ENCODE measurements at places on chromosomes 11 and 22.
A peak's percentile ranks its signal among the peaks of the same experiment; 100 is the strongest.

- no peak for DNase-seq
Observed at GRCh38 chr11:76234021-76234415, 27.7 kb upstream of the WNT11 start.

- DNase-seq: no peak
Observed at GRCh38 chr11:126949066-126949891, 51.3 kb downstream of the KIRREL3 start.

- no peak for DNase-seq
Observed at GRCh38 chr22:48855593-48856307, 971.9 kb downstream of the BRD1 start.

- no peak for DNase-seq
Observed at GRCh38 chr11:77467233-77467632, 6.7 kb downstream of the PAK1 start.

DNA sequence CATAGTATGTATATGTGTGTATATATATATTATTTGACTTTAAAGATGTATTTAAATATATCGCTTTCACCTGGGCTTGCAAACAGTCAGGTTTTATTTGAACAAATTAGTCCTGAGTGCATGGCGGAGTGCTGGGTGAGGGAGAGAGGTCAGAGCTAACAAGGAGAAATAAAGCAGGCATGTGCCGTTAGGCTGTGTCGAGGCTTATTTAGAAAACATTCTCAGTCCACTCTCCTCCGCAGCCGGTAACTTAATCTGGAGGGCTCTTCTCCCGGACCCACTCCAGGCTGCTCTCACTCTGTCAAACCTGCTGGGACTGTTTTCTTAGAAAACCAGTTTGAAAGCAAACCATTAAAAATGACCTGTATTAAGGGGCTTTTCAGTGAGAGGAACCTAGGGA is 455.9 kb downstream of the MN1 start:
- no peak for DNase-seq

DNA sequence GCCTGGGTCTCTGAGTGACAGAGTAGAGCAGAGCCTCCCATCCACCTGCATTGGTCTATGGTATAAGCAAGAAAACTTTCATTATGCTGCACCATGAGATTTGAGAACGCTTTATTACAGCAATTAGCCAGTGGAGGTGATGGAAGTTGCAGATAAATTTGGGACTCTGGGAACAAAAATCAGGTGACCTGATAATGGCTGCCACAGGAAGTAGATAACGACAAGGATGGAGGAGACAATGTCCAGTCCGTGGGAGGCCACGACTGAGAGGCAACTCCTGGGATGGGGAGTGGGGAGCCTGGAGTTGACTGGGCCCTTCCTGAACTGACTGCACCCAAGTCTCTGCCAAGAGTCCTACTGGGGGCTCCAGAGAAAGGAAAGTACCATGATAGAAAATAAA is 4.7 kb downstream of the MRGPRD start:
- no peak for DNase-seq

DNA sequence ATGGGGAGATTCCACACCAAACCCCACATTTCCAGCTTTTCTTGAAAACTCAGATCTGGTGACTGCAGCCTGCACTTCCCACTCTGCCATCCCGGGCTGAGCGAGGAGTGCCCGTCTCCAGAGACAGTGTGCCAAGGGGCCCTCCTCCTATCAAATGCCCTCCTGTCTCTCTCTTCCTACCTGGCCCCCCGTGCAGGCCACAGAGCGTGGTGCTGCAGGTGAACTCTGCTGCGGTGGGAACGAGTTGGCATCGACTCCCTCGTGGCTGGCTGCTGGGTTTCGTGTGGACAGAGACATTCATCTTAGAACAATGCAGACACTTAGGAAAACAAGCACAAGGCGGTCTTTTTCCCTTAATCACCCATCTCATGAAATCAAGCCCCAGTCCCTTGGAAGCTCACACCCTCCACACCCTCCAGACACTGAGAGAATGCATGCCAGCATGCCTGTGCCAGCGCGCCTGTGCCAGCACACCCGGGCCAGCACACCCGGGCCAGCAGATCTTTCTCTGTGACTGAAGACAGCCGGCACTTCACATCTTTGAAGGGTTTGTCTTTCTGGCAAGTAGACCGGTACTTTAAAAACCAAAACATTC is 65.0 kb downstream of the PARVB start:
- DNase-seq: peak; percentile 30

DNA sequence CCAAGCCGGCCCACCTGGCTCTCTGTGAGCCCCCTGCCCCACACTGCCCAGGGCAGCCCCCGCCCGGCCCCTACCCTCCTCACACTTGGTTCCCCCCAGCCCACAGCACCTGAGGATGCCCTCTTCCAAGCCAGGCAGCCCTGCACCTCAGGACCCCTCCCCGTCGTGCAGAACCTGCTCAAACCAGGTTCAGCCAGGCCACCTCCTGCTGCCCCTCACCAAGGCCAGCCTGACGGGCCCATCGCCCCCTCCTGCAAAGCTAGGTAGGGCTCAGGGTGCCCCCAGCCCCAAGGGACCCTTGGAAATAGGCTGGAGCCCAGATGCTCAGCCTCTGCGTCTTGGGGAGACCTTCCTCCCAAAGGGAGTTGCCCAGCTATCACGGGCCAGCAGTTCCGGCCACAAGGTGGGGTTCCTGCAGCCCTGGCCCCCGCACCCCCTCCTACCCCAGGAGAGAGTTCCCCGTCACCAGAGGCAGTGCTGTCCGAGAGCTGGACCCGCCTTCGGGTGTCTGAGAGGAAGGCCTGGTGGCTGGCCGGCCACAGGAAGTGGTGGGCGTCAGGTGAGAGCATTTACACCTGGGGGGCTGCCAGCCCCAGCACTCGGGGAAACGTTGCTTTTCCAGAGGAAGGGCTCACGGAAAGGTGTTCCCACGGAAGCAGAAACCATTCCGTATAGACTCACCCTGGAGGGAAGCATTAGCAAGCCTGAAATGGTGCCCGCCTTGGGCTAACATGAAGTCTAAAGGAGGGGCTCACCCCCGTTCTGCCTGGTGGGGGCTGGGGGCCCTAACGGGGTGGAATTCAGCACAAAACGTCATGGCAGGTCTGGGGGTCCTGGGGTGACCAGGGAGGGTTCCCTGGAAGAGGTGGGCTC is 3.2 kb upstream of the SYT8 start:
- no peak for DNase-seq

GRCh38 chr11:95993438-95994298 is 69.8 kb upstream of the MTMR2 start:
- no peak for DNase-seq

GRCh38 chr11:117278347-117278746 is 12.8 kb upstream of the BACE1-AS start:
- DNase-seq: no peak

DNA sequence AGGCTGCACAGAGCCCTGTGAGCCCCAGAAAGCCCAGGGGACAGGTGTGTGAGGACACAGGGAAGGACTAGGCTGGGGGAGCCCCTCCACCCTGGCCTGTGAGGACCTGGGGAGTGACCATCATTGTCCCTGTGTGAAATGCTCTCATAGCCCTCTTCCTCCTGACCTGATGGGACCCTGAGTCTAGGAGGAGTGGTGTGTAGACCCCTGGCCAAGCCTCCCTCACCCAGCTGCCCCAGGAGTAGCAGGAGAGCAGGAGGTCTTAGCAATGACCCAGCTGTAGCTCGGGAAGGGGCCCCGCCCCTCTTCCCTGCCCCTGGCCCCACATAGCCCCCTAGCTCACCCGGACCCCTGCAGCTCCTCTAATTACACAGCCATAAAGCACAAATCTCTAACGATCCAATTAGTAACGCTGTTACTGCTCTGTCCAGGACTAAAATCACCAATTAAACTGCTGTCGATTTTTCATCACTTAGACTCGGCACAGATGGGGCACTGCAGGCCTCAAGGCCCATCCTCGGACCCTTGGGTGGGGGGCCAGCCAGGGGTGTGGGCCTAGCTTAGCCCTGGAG is 6.6 kb upstream of the CABP7 start:
- no peak for DNase-seq

DNA sequence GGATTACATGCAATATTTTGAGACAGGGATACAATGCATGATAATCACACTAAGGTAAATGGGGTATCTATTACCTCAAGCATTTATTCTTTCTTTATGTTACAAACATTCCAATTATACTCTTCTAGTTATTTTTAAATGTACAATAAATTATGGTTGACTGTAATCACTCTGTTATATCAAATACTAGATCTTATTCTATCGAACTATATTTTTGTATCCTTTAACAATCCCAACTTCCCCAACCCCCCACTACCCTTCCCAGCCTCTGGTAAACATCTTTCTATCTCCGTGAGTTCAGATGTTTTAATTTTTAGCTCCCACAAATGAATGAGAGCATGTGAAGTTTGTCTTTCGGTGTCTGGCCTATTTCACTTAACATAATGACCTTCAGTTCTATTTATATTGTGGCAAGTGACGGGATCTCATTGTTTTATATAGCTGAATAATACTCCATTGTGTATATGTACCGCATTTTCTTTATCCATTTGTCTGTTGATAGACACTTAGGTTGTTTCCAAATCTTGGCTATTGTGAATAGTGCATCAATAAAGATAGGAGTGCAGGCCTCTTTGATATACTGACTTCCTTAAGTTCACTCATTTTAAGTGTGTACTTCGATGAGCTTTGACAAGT is 40.5 kb downstream of the ARHGEF12 start:
- no peak for DNase-seq

- no peak for DNase-seq
Observed at GRCh38 chr11:86208572-86208971, 36.0 kb upstream of the EED start.

DNA sequence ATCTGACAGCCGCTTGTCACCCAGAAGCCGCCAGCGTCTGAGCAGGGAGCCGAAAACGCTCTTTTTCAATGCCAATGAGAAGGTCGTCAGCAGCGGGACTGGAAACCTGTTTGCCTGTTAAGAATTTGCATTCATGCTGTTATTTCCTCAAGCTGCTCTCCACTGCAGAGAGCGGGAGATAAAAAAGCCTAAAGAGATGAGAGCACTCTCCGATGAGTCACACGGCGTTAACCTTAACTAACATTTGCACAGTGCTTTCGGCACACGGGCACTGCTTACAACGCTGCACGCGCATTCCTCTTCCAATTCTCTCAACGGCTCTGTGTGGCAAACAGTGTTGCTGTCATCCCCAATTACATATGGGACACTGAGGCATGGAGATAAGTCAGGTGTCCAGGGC is 40.0 kb upstream of the RTL6 start:
- DNase-seq: no peak

DNA sequence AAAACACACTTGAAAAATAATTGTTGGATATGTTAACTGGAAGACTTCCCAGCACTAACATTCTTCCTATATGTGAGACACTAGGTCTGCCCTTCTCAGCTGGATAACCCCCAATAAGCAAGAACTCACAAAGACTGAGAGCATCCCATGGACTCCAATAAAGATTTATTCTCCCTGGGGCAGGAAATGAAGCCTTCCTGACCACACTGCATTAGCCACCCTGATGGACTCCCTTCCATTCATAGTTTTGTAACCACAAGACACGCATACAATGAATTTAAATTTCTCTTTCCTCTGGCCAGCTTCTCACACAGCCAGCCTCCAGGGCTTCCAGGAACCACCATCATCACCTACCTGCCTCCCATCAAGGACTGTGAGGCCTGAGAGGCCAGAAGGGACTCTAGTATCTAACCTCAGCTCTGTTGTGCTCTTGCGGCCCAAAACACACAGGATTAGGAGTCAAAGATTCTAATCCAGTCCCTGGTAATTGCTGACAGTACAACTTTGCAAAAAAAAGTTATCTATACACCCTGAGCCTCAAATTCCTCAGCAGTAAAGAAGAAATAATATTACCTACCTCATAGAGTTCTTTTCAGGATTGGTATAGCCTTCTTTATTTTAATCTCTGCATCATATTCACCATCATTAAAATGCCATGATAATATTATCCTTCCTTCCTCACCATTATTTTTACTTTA is 45.6 kb upstream of the GDPD4 start:
- DNase-seq: no peak

DNA sequence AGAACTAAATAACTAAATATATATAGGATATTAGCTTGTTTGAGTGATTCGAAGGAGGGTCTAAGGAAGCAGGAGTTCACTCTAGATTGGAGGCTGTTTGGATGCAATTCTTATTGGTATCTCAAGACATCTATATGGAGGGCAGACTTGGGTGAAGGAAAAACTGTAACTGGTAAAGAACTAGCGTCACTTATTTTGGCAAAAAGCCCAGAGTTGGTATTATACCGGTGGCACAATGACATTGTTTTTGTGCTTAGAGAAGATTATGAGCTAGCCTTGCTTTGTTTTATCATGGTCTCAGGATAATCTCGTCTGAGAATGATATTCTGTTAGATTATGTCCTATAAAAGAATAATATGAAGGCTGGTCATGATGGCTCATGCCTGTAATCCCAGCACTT is 6.0 kb upstream of the SLC35F2 start:
- DNase-seq: no peak

DNA sequence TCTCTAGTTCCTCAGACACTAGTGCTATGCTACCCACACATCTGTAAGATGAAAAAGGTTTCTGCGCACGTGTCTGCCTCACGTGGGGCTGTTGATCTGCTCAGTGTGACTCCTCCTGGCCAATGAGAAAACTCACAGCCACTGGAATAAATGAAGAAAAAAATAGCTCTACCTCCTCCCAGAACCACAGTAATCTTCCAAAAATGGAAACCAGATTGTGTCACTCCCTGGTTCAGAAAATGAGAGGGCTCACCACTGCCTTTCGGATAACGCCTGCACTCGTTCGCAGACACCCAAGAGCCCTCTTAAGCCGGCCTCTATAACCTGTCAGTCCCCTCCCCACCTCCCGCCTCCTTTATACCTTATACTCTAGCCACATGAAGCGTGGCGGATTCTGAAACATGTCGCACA is 5.1 kb downstream of the APBB1 start:
- no peak for DNase-seq

DNA sequence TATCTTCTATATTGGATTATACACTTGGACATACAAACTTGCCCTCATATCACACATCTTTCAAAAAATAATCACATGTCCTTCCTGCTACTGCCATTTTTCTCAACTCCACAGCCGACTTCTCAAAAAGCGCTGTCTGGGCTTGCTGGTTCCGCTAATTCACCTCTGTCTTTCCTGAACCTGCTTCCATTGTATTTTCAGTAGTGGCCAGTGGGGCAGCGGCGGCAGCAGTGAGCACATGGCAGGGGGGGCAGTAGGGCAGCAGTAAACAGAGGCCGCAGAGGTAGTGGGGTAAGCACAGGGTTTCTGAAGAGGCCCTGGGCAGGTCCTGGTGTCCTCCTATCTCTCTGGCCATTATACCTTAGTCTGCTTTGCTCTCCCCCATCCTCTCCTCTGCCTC is 126.3 kb downstream of the RRAS2 start:
- DNase-seq: no peak

DNA sequence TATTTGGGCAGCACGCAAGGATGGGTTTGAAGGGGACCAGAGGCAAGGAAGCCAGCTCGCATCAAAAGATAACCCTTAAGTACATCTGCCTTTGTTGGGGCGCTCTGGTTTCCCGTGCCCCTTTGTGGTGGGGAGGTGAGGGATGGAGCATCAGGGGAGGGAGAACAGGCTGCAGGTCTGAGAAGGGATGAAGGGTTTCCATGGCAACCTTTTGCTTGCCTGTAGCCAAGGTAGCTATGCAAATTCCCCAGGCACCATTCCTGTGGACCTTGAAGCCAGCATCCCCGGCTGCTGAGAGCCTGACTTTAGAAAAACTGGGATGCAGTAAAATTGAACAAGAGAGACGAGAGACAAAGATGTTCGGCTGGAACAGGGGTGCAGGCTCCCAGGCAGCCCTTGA is 75.7 kb downstream of the SEZ6L start:
- no peak for DNase-seq
